ENCODE measurements at places on chromosomes 3 and 15. TPM values are rescaled to one million over a fixed set of nuclear protein-coding genes. Genes with fewer than 3 reads are reported as not detected.

- H3K36me3 ChIP-seq = no peaks in the 10 kb centered on the region
- DNase-seq = no peak
- no peak overlapping the region for H3K4me3 ChIP-seq
- no peaks in the 10 kb centered on the region for H3K4me1 ChIP-seq
Observed at GRCh38 chr3:99111235-99111634, 209.7 kb upstream of the DCBLD2 start.

DNA sequence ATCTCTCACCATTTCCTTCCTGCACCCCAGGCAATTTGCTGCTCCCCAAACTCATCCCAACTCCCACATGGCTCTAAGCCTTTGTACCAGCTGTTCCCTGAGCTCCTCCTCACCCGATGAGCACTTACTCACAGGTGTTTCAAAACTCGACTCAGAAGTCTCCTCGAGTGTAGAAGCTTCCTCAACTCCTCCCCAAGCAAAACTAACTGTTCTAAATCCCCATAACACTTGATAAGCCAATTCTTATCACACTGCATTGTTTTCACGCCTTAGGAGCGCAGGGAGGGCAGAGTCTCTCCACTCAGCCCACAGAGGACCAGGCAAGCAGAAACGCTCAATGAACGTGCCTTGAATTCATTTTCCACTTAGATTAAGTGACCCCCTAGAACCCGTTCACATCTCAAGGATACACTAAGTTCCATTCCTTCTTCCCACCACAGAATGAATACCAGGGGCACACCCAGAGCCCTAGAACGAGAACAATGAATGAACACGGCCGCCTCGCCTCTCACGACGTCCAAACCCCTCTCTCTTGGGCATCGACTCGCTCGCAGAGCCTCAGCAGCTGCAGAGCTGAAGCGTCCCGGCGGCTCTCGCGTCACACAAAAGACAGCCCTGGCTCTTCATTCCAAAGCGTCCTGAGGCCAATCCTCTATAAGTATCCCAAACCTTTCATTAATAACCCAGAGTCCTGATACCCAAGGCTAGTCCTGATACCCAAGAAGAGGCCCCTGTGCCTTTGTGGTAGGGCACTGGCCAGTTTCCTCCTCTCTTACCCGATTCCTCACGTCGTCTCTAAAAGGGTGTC is 1.1 kb downstream of the RAF1 start:
- DNase-seq = no peak
- no peaks in the 10 kb centered on the region for H3K27me3 ChIP-seq
- H3K36me3 ChIP-seq = no peaks in the 10 kb centered on the region

DNA sequence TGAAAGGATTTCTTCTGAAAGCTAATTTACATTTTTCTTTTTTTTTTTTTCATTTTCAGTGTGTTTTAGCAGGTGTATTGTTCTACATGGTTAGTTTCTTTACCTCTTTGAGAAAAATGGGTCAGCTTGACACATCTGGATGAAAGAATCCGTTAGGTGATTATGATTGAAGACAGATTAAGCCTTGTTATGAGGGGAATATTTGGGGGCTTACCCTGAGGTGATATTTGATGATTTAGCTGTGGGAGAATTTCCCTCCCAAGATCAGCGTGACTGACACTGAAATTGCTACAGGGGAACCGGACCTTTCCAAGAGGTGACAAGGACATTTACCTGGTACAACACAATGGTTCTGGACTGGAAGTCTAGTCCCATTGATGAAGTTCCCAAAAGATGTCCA is 147.5 kb downstream of the NFKBIZ start:
- DNase-seq = no peak
- H3K27ac ChIP-seq = no peak overlapping the region
- no peaks in the 10 kb centered on the region for H3K27me3 ChIP-seq

- no peaks in the 10 kb centered on the region for H3K36me3 ChIP-seq
- H3K27me3 ChIP-seq = no peaks in the 10 kb centered on the region
- H3K4me3 ChIP-seq = no peak overlapping the region
- H3K27ac ChIP-seq = no peak overlapping the region
- DNase-seq = no peak
Observed at GRCh38 chr3:20324664-20325478, 138.9 kb upstream of the SGO1 start.

DNA sequence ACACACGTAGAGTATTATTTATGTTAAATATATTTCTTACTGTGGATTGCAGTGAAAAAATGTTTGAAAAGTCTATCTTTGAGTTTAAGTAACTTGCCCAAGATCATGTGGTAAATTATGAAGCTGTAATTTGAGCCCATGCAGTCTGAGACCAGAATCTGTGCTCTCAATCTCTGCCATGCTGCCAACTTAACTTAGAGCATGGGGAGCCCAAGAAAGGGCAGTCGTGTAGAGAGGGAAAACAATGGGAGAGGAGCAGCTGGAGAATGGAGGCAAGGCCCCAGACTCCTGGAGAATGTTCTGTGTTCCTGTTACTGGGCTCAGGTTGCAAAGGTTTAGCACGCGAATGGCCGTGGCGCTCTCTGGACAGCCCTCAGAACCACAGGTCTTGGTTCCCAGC is 311.6 kb upstream of the RASGRP1 start:
- H3K27ac ChIP-seq = no peak overlapping the region
- no peaks in the 10 kb centered on the region for H3K4me1 ChIP-seq
- H3K4me3 ChIP-seq = no peak overlapping the region
- H3K27me3 ChIP-seq = no peaks in the 10 kb centered on the region
- H3K36me3 ChIP-seq = no peaks in the 10 kb centered on the region

DNA sequence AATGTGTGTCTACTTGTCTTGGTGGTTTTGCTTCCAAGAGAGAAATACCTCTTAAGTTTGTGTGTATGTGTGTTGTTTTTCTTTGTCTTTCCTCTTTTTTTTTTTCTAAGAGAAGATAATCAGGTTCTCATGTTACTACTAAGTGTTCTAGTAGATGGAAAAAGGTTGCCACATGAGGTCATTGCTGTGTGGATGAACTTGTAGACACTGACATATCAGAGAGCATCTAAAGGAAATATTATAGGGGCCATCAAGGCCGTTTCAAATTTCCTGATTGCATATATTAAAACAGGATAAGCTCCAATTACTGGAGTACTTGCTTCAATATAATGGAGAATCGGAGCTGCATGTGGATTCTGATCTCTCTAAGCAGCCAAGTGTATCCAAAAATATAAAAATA is 747.5 kb downstream of the NR2F2 start:
- no peak overlapping the region for H3K27ac ChIP-seq
- H3K4me1 ChIP-seq = no peaks in the 10 kb centered on the region
- no peak for DNase-seq
- no peaks in the 10 kb centered on the region for H3K36me3 ChIP-seq
- no peaks in the 10 kb centered on the region for H3K27me3 ChIP-seq

GRCh38 chr3:159765030-159765859 is 223.4 kb upstream of the IL12A start:
- H3K4me1 ChIP-seq = peaks cover 41% of the 10 kb centered on the region
- peak overlapping the region; percentile 72 for H3K27ac ChIP-seq
- H3K36me3 ChIP-seq = no peaks in the 10 kb centered on the region
- H3K27me3 ChIP-seq = no peaks in the 10 kb centered on the region
- no peak for DNase-seq

DNA sequence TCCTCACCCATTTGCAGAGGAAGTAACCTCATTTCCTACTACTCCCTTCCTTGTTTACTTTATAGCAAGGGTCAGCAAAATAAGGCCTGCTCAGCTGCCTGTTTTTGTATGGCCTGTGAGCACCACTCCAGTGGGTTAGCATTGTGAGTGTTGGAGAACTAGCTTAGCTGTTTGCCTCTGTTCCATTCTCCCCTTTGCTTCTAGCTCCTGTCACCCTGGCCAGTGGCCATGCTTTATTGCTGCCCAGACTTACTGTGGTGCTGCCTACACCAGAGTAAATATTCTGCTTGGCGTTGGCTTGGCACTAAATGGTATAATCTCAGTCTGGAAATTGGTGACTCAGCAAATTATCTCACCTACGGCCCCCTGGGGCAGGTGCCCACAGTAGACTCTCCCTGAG is 8.8 kb downstream of the PDCD6IP start:
- H3K36me3 ChIP-seq = peaks cover 17% of the 10 kb centered on the region
- H3K27ac ChIP-seq = no peak overlapping the region
- peaks cover 53% of the 10 kb centered on the region for H3K4me1 ChIP-seq
- H3K4me3 ChIP-seq = no peak overlapping the region
- DNase-seq = no peak
- no peaks in the 10 kb centered on the region for H3K27me3 ChIP-seq

GPR149 gene
- total RNA-seq = not detected

ATP2C1 gene
- 62.5 TPM for total RNA-seq

DNA sequence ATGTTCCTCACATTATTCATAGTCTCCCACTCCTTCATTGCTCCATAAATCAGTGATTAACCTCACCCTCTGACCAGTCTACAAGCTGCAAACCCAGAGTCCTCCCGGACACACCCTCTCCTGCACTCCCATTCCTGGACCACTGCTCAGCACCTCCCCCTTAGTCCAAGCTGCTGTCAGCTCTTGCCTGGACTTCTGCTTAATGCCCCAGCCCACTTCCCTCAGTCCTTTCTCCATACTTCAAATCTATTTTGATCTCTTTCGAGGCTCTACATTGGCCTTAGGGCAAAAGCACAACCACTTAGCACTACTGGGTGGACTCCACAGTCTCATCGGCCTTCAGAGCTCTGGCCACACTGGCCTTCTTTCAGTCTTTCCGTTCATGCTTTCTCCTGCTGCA is 79.4 kb upstream of the FAM98B start:
- H3K4me3 ChIP-seq = no peak overlapping the region
- DNase-seq = no peak
- H3K4me1 ChIP-seq = peaks cover 12% of the 10 kb centered on the region

TNFAIP8L3 gene
- 3.7 TPM for total RNA-seq

DNA sequence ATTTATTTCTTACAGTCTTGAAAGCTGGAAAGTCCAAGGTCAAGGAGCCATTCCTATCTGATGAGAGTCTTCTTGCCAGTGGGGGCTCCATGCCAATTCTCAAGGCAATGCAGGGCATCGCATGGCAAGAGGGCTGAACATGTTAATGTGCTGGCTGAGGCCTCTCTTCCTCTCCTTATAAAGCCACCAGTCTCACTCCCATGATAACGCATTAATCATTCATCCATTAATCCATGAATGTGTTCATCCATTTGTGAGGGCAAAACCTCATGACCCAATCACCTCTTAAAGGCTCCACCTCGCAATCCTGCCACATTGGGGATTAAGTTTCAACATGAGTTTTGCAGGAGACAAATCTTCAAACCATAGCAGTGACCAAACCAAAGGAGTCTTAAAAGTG is 118.3 kb downstream of the PROS1 start:
- H3K36me3 ChIP-seq = no peaks in the 10 kb centered on the region
- DNase-seq = no peak
- no peak overlapping the region for H3K27ac ChIP-seq
- no peaks in the 10 kb centered on the region for H3K27me3 ChIP-seq

DNA sequence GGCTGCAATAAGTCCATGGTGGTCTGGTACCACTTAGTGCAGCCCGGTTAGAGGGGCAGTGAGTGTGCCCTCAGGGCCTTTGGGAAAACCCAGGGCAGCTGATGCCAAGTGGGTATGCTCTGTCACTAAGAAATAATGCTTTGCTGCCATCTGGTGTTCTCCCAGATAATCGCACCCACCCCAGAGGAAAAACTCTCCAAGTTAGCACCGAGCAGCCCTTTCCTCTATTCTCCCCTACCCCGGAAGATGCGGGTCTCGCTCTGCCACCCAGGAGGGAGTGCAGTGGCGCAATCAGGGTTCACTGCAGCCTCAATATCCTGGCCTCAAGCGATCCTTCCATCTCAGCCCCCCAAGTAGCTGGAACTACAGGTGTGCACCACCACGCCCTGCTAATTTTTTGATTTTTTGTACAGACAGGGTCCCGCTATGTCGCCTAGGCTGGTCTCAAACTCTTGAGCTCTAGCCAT is 21.3 kb upstream of the DAPK2 start:
- no peaks in the 10 kb centered on the region for H3K27me3 ChIP-seq
- no peaks in the 10 kb centered on the region for H3K4me1 ChIP-seq
- H3K36me3 ChIP-seq = no peaks in the 10 kb centered on the region

All from tibial nerve (tissue), 4 donors.